ENCODE measurements at places on chromosomes 6 and 20. TPM values are rescaled to one million over a fixed set of nuclear protein-coding genes. Genes with fewer than 3 reads are reported as not detected.

RUNX2 gene
- total RNA-seq = 18.7 TPM

DEFB124 gene
- not detected for total RNA-seq

LST1 gene
- total RNA-seq = 6.7 TPM

TNFRSF6B gene
- 2.0 TPM for total RNA-seq

GRCh38 chr6:45272626-45273025 lies 55.5 kb upstream of the RUNX2 start:
- DNase-seq = no peak

GRCh38 chr6:44659726-44660125 lies 272.2 kb downstream of the CDC5L start:
- DNase-seq = no peak

- no peak for DNase-seq
Measured at GRCh38 chr20:62219101-62219991, 732 bp downstream of the HRH3 start.

DNA sequence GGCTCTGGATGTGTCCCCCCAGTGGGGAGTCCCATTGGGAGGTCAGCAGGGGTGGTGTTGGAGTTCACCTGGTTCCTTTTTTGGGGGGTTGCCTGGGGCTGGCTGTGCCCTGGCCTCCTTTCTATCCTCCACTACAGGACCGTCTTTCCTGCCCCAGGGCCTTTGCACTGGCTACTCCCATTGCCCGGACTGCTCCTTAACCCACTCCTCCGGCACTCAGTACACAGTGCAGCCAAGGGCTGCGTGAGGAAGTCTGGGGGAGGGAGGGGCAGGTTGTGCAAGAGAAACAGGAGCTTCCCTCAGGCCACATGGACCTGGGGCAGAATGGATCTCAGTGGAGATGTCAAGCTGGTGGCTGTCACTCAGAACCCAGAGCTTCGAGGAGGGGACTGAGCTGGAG lies 429.3 kb upstream of the SULF2 start:
- DNase-seq = no peak

DNA sequence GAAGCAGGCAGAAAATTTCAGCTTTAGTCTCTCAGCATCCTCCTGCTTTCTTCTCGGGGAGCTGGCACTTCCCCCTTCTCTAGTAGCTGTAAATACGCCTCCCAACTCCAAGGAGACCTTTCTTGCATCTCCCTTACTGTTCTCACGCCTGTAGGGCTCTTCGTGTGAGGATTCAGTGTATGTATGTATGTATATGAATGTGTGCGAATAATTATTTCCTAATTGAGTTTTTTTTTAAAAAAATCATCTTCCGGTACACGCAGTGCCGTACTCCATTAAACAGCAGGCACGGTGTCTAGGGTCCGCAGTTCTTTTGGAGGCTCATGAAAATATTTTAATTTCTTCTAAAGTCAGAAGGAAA lies 85.4 kb downstream of the HFE start:
- no peak for DNase-seq

- peak; percentile 64 for DNase-seq
Measured at GRCh38 chr6:139473231-139473701, 98.8 kb upstream of the CITED2 start.

DNA sequence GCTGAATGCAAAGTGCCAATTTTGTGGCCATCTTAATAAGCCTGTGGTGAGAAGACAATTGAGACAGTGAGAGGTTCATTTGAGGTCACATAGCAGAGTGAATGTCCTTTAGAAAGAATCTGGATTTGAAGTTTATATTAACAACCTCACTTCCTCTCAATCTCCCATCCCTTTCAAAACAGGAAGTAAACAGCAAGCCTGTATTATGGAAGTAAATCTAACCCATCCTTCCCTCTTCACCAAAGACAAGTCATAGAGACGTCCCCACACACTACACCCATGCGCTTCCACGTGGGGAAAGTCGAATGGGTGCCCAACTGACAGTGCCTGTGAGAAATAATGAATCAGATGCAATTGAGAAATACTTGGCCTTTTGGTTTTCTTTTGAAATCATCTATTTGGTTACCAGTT lies 28.8 kb upstream of the CCND3 start:
- no peak for DNase-seq

All from stomach (tissue), 19 donors.